Coronary artery (tissue), 2 donors: ENCODE measurements at places on chromosomes 4 and X.

GRCh38 chrX:130049821-130050220 is 60.5 kb downstream of the ELF4 start:
- DNase-seq: no peak

GRCh38 chr4:70925418-70925817 is 23.2 kb downstream of the MOB1B start:
- DNase-seq: no peak

DNA sequence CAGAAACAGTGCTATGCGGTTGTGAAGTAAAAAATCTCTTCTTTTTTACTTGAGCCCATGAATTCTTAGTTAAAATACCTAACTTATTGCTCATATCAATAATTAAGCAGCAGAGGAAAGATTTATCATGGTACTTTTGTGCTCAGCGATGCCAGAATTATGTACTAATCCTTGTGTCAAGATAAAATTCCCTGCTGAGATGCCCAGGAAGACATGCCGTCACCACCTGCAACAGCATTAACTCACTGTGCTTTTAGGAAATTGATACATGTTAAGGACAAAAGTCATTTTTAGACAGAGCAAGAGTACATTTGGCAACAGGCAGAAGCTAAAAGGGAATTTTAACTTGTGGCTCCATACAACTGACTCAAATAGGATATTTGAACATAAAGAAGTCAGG is 138.9 kb downstream of the NPNT start:
- DNase-seq: no peak

- DNase-seq: no peak
Measured at GRCh38 chr4:151806511-151806927, 45.7 kb upstream of the GATB start.

DNA sequence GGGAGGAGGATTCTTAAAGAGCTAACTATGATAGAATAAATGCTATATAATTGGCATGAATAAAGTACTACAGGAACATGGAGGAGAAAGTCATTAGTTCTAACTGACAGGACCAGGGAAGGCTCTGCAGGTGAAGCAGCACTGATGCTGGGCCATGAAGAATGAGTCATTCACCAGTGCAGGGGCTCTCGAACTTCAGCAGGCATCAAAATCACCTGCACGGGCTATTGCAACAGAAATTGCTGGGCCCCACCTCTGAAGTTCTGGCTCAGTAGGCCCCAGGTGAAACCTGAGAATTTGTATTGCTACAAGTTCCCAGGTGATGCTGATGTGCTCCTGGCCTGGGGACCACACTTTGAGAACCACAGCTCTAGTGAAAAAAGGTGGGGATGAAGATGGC is 33.7 kb downstream of the TMEM150C start:
- DNase-seq: no peak

DNA sequence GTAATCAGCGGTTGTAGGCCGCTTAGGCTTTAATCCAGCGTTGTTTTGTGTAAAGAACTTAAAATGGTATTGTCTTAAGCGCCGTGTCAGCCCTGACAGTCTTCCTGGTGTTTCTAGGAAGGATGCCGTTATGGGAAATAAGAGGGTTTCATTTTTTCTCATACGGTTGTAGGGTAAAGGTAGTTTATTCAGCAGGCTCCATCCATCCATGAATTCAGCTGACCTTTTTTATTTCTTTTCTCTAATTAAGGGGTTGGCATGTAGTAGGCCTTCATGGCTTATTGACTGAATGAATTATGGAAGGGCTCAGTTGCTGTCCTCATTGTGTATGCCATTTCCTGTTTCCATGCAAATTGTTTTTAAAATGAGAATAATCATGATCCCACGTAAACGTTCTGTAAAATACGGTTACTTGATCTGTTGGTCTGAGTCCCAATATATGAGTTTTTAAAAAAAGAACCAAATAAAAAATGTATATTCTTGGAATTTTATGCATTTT is 693 bp downstream of the OCIAD1 start:
- DNase-seq: no peak

- DNase-seq: no peak
Measured at GRCh38 chrX:12370497-12370986, 232.3 kb downstream of the FRMPD4 start.

- no peak for DNase-seq
Measured at GRCh38 chr4:13633671-13634070, 6.1 kb upstream of the BOD1L1 start.

GRCh38 chr4:113433116-113433515 is 328.4 kb downstream of the CAMK2D start:
- no peak for DNase-seq

GRCh38 chrX:71976753-71977152 is 66.1 kb downstream of the NHSL2 start:
- DNase-seq: no peak

GRCh38 chr4:1323635-1324442 is 23.2 kb upstream of the UVSSA start:
- no peak for DNase-seq

GRCh38 chr4:73376976-73377375 is 27.1 kb upstream of the ALB start:
- no peak for DNase-seq

DNA sequence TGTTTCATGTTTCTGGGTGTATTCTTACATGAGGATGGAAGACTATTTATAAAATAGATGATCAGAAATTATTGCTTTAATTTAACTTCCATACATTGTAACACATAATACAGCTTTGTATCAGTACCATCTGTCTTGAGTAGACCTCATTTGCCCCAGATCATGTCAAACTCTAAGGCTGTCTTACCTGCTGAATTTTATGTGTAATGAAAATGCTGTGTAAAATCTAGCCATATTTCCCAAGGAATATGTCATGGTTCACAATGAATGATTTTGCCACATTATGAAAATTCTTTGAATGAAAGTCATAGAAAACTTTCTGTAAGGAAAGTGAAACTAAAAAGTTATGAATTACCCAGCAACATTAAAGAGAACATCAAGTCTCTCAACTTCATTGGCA is 7.4 kb downstream of the BDH2 start:
- no peak for DNase-seq

- DNase-seq: no peak
Measured at GRCh38 chr4:187135878-187136277, 412.2 kb upstream of the FAT1 start.

DNA sequence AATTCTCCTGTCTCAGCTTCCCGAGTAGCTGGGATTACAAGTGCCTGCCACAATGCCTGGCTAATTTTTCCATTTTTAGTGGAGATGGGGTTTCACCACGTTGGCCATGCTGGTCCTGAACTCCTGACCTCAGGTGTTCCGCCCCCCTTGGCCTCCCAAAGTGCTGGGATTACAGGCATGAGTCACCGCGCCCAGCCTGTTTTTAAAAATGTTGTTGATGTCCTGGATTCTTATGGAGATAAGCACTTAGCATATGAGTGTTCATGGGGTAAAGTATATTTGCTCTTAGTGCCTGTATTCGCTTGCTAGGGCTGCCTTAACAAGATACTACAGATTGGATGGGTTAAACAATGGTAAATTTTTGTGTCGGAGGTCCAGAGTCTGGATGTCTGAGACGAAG is 91.7 kb downstream of the CEP44 start:
- no peak for DNase-seq

DNA sequence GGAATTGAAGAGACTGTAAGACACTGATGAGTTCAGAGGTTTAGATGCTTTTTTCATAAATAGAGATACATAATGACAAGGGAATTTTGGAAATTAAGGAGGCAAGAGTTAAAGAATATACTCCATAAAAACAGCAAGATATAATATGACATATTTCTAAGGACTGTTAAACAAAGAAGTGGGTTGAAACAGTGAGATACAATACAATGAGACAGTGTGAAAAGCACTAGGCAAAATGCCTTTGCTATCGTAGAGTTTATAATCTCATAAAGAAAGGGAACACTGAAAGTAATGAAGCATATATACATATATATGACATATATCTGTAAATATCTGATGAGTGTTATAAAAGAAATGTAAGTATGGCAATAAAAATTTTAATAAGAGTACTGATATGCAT is 1496.2 kb downstream of the TECRL start:
- no peak for DNase-seq

GRCh38 chr4:10981096-10981495 is 296.5 kb upstream of the CLNK start:
- DNase-seq: no peak

- DNase-seq: no peak
Measured at GRCh38 chr4:3010577-3010976, 47.2 kb downstream of the GRK4 start.

GRCh38 chrX:149629730-149630387 is 1.7 kb downstream of the TMEM185A start:
- no peak for DNase-seq

GRCh38 chr4:144302704-144303536 is 162.4 kb upstream of the GYPA start:
- no peak for DNase-seq
